ENCODE measurements at places on chromosomes 5 and 9. TPM values are rescaled to one million over a fixed set of nuclear protein-coding genes. Genes with fewer than 3 reads are reported as not detected.

ADRA1B gene
- under 0.01 TPM for total RNA-seq

CACNA1B gene
- 0.11 TPM for total RNA-seq

CEMIP2 gene
- total RNA-seq, result 90.1 TPM

GDNF gene
- 0.25 TPM for total RNA-seq

SAP30L gene
- total RNA-seq, result 32.5 TPM

CCDC180 gene
- total RNA-seq, result 4.5 TPM

TYRP1 gene
- total RNA-seq, result under 0.01 TPM

C1QTNF3 gene
- total RNA-seq, result 1.4 TPM

NHP2 gene
- total RNA-seq, result 200 TPM

PCDHA9 gene
- total RNA-seq, result 0.11 TPM

SHOC1 gene
- not detected for total RNA-seq

SNAPC3 gene
- 53.9 TPM for total RNA-seq

INSL6 gene
- not detected for total RNA-seq

MYMK gene
- total RNA-seq, result not detected

CTNND2 gene
- total RNA-seq, result not detected

FOXI1 gene
- not detected for total RNA-seq

GRIA1 gene
- 0.44 TPM for total RNA-seq

PCDHB13 gene
- 0.12 TPM for total RNA-seq

ROR2 gene
- total RNA-seq, result 18.7 TPM

PDE8B gene
- 0.22 TPM for total RNA-seq

NUDT12 gene
- total RNA-seq, result 17.2 TPM

MYOZ3 gene
- total RNA-seq, result not detected

FAT2 gene
- under 0.01 TPM for total RNA-seq

PCDHB9 gene
- under 0.01 TPM for total RNA-seq

IL9 gene
- not detected for total RNA-seq

CD180 gene
- total RNA-seq, result not detected

ADAMTS16 gene
- 0.77 TPM for total RNA-seq

SPTAN1 gene
- total RNA-seq, result 323 TPM

PAEP gene
- total RNA-seq, result not detected

SPATA9 gene
- 0.22 TPM for total RNA-seq

PCDHGB6 gene
- 2.9 TPM for total RNA-seq

PTGS1 gene
- total RNA-seq, result 11.4 TPM

IL4 gene
- not detected for total RNA-seq

CDX1 gene
- 0.12 TPM for total RNA-seq

LRRC70 gene
- 1.4 TPM for total RNA-seq

SPATA31C1 gene
- total RNA-seq, result not detected

ITGA1 gene
- 9.5 TPM for total RNA-seq

DND1 gene
- 0.33 TPM for total RNA-seq

CARTPT gene
- total RNA-seq, result not detected

OTULINL gene
- 3.4 TPM for total RNA-seq

Measured in uterine smooth muscle cell (primary cell).